Stimulated activated CD4-positive, alpha-beta T cell treated with anti-CD3 and anti-CD28 coated beads, Interleukin-1b, Interleukin-23, amount 100 ng/mL, for 24 hours (primary cell): ENCODE measurements at places on chromosomes 12 and 14.

- DNase-seq = no peak
These were observed 49.1 kb downstream of the BTG1 start for GRCh38 chr12:92096346-92097136.

DNA sequence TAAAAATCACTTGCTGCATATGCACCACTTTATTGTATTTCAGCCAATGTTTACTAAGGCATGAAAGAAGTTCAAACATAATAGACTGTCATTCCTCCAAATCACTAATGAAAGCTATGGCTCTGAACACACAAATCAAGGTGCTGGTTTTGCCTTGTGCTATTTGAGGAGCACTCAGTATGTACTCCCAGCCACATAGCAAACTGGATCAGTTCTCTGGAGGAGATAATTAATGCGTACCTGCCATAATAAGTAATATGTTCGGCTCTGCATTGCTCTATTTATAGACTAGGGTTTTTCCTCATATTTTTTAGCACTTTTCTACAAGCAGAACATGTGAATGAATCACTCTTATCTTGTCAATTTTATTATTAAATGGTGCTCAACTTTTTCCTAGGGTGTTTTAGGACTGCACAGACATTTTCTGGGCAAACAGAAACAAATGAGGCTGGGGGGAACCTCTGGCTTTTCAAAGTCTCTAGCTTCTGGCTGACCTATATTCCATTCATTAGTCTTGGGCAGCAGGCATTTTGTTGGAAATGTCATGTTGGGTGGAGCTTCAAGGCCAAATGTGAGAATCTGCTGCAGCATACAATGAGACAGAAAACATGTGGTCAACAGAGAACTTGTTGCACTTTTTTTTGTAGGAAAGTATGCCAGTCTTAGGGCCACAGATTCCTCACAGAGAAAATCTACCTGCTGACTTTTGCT, 88.4 kb downstream of the GRIP1 start:
- DNase-seq = no peak

GRCh38 chr12:93616584-93617101, 44.2 kb downstream of the SOCS2 start:
- DNase-seq = no peak

GRCh38 chr12:62301080-62301798, 41.0 kb downstream of the USP15 start:
- no peak for DNase-seq

GRCh38 chr14:22084393-22085281, 411.0 kb upstream of the OR4E1 start:
- no peak for DNase-seq

- no peak for DNase-seq
These were observed 1316.9 kb upstream of the SEL1L start for GRCh38 chr14:82850576-82850975.
